Foreskin fibroblast (primary cell): ENCODE measurements at places on chromosomes 5 and 9.

DNA sequence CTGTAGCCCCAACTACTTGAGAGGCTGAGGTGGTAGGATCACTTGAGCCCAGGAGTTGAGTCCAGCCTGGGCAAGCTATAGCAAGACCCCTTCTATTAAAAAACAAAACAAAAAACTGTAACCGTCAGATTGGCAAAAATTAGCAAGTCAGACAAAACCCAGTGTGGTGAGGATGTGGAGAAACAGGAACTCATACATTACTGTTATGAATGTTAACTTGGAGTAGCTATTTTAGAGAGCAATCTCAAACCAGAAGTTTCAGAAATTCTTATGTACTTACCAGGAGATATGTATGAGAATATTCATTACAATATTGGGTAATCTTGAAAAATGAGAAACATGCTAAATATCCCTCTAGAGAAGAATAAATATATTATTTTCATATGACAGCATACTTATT is 120.3 kb downstream of the INVS start:
- DNase-seq, result no peak

GRCh38 chr5:33936381-33937016 is at the start of gene RXFP3:
Gene RXFP3 (plus strand): TSS chr5:33936386. CDS start chr5:33936741, 355 bp downstream.
- peak; percentile 39 for DNase-seq

- peak; percentile 81 for DNase-seq
These were observed 1.1 kb upstream of the OTULINL start for GRCh38 chr5:14580398-14581034.

DNA sequence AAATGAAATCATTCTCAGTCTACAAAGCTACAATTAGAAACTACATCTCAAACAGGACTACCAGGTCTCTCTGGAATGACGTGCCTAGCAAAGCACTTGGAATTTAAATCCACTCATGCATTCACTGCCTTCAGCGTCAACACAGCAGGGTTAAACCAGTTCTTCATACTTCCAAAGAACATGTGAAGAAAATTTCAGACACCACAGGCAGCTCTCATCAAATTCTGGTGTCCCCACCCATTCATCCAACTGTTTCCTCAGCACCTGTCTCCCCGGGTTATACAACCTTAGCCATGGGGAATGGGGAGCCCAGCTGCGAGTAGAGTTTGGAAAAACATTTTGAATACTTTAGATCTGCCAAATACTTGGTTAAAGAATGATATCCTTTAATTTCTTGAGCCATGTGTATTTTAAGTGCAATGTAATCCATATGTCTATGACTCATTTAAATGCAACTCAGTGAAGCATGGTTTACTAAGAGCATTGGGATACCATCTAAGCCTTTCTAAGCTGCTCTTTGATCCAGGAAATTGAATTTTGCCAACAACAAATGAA is 17.5 kb downstream of the ADAM19 start:
- peak; percentile 58 for DNase-seq

- DNase-seq, result no peak
These were observed 764 bp upstream of the VDAC1 start for GRCh38 chr5:134005417-134006061.

DNA sequence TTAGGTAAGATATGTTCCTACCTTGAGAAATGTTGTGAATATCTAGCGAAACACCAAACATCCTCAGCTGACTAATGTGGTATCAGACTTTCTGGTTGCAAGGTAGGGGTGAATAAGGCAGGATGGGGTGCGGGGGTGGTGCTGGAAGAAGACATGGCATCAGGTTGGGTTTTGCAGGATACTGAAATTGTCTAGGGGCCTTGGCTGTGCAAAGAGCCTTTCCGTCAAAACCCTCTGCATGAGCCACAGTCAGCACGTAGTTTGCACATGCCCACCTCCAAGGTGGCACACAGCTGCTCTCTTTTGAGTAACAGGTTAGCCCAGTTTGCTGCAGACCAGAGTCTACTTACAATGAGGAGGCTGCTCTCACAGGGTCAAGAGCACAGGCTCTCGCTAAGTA is 42.0 kb downstream of the SFXN1 start:
- no peak for DNase-seq

GRCh38 chr9:124110307-124110915 is 98.8 kb downstream of the LHX2 start:
- peak; percentile 79 for DNase-seq

- no peak for DNase-seq
These were observed 198.9 kb downstream of the ENC1 start for GRCh38 chr5:74441616-74442015.
